ENCODE measurements at places on chromosomes 6 and 20.

GRCh38 chr6:115514656-115515055, 546.0 kb downstream of the FRK start:
- no peak for DNase-seq

DNA sequence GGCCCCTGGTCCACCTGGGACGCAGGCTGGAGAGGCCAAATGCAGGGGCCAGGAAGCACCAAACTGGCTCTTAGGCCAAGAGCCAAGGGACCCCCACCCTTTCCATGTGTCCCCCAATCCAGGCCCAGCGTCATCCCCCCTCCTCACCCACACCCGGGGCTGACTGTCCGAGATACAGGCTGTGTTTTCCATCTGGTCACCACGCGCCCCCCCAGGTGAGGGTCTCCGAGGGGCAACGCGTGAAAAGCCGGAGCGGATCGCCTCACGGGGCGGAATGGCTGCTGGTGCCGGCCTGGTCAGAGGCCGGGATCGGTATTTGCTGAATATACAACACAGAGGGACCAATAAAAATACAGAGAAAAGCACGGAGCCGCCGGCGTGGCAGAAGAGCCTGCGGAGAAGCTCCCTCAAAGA, 5.2 kb upstream of the ABHD16B start:
- DNase-seq = no peak

DNA sequence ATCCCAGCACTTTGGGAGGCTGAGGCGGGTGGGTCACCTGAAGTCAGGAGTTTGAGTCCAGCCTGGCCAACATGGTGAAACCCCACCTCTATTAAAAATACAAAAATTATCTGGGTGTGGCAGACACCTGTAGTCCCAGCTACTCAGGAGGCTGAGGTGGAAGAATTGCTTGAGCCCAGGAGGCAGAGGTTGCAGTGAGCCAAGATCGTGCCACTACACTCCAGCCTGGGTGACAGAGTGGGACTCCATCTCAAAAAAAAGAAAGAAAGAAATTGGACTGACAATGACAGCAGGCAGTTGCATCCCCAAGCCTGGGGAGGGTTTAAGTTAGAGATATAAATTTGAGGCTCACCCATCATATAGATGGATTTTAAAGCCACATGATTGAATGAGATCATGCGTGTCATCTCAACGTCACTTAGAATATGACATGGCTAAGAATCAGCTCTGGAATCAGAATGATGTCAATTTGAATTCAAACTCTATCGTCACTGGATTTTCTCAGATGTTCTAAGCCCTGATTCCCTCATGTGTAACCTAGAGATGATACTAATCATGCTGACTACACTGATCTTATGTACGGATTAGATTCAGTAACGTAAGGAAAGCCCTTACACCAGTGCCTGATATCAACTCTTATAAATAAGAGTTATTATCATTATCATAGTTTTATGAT, 534.0 kb upstream of the JARID2 start:
- no peak for DNase-seq

DNA sequence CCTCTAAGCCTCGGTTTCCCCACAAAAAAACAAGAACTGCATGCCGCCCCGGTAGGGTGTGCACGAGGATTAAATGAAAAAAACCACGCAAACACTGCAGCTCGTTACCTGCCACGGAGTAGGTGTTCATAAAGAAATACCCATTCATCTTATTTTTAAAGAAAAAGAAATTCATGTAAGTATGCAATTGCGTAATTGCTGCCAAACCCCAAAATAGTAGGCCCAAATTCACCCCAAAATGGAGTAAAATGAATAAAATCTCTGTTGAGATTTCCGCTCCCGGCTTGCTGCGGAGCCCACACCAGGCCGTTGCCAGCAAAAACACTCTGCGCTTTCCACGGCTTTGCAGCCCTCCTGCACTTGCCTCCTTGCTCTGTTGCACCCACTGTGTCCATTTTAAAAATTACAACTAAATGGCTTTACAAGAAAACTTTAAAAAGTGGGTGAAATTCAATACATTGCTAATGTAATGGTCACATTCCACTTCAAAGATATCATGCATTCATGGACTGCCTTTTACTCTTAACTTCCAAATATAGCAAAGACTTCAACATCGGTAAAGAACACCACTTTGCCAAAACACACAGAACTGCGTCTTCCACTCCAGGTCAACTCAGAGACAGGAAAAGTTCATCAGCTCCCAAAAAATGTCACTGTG, 125.0 kb downstream of the ZMYND8 start:
- DNase-seq = no peak
